T-cell (primary cell): ENCODE measurements at places on chromosomes 6 and 20. TPM values are rescaled to one million over a fixed set of nuclear protein-coding genes. Genes with fewer than 3 reads are reported as not detected.

Gene DTNBP1
- total RNA-seq, result 20.4 TPM

Gene KIAA0408
- 2.2 TPM for total RNA-seq

Gene NCOA7
- 51.6 TPM for total RNA-seq

Gene TMEM217
- 0.22 TPM for total RNA-seq

Gene CTAGE9
- not detected for total RNA-seq

Gene RIPPLY2
- not detected for total RNA-seq

Gene MDFI
- total RNA-seq, result not detected

Gene ESR1
- total RNA-seq, result 7.3 TPM

Gene TBXT
- not detected for total RNA-seq

Gene FRS3
- 8.9 TPM for total RNA-seq

- DNase-seq, result no peak
These were observed 5.8 kb upstream of the SGK1 start for GRCh38 chr6:134323698-134324097.

DNA sequence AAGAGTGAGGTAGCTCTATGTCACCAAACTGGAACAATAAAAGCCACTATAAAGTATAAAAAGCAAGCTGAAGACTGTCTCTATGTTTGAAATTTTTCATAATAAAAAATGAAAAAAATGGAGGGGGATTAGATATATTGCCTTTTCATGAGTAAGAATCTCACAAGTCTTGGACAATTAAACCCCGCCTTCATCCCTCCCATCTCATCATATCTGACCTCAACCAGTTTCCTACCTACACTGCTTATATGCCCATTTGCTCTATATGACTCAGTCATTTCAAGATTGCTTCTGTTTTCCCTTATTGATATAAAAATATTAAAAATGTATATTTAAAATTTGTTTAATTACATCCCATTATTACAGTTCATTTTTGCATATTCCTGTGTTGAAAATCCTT is 2.9 kb upstream of the TRIM39 start:
- DNase-seq, result no peak

- no peak for DNase-seq
These were observed 28.5 kb upstream of the SCUBE3 start for GRCh38 chr6:35185302-35185681.

- no peak for DNase-seq
These were observed 51.7 kb upstream of the TBX18 start for GRCh38 chr6:84815896-84816735.

DNA sequence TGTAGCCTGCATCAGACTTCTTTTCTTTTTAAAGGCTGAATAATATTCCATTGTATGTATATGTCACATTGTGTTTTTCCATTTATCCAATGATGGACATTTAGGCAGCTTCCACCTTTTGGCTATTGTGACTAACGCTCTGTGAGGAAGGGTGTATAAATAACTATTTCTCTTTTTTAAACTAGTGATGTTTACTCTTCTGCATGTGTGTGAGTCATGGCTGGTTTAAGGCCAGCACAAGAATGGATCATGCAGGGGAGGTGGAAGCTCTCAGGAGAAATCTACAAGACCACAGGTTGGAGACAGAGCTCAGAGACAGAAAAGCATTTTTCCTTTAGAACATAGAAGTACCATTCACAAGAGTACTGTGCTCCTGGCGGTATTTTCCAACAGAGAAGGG is 307.2 kb downstream of the SOX4 start:
- DNase-seq, result no peak

GRCh38 chr6:146881228-146882181 is 282.7 kb downstream of the ADGB start:
- no peak for DNase-seq

DNA sequence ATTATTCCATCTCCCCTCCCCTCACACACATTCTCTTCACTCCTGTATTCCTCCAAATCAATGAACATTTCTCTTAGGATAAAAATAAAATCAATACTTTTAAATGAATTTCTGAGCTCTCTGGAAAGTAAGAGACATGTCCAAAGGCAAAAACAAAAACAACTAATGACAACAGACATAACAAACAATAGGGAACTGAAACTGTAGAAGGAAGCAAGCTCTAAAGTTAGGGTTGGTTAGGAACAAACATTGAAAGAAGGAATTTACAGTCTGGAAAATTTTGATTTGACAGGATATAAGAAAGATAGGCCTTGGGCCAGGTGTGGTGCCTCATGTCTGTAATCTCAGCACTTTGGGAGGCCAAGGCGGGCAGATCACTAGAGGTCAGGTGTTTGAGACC is 17.5 kb upstream of the MYCT1 start:
- no peak for DNase-seq

DNA sequence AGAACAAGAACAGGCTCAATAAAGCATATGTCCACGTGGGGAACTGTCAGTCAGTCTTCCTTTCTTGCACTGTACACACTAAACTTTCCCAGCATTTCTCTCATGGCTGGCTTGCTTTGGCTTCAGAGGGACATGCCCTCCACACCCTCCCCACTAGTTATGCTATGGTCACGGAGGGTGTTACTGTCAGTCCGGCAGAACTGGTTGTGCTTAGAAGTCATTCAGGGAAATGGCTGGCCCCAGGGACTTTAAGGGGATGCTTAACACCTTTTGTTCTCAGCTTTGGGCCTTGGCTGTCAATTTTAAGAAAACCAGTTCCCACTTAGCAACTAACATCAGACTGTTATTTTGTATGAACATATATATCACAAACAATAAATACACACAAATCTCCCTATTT is 55.1 kb downstream of the ELOVL5 start:
- DNase-seq, result no peak

GRCh38 chr20:8413691-8414090 is 281.6 kb downstream of the PLCB1 start:
- DNase-seq, result no peak

DNA sequence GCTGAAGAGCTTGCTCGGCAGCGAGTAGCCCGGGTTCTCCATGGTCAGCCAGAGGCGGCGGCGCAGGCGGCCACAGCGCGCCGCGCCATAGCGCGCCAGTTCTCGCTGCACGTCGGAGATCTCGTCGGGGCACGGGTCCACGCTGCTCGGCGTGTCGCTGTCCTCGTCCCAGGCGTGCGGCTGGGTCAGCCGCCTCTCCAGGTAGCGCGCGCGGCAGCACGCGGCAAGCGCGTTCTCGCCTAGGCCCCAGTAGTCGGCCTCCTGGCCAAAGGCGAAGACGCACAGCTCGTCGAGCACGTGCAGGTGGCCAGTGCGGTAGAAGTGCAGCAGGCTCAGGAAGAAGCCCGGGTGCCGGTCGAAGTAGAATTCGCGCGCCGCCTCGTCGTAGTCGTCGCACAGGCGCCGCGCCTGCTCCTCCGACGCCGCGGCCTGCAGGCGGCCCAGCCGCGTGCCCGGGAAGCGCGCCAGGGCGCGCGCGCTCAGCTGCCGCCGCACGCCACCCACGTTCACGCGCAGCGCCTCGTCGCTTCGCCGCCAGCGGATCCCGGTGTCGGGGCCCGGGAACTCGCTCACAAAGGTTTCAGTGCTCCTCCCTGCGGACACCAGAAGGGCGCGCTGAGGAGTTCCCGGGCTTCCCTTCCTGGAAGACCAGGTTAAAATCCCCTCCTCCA is 2.7 kb downstream of the KCNS1 start:
- no peak for DNase-seq

DNA sequence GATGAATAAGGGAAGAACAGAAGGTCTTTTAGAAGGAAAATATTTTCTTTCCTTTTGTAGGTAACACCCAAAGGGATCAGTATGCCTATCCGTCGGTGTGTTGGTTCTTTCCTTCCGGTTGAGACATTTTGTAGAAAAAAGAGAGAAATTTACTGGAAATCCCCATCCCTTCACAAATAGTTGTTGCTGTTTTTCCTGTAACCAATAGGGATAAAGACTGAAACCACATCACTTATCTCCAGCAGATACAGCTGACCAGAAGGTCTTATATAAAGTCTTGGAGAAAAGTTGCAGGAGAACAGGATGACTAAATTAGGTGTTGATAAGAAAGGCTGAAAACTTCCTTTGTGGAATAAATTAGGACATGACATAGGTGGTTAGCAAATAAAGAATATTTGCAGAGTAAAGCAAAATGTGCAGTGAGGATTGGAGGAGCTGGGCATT is 14.8 kb upstream of the HLA-DRB1 start:
- DNase-seq, result no peak

GRCh38 chr6:3804964-3805363 is 44.2 kb upstream of the FAM50B start:
- DNase-seq, result no peak

GRCh38 chr6:53639520-53639919 is 26.0 kb downstream of the KLHL31 start:
- DNase-seq, result no peak

GRCh38 chr6:143098054-143098671 is 37.5 kb downstream of the AIG1 start:
- no peak for DNase-seq

- no peak for DNase-seq
These were observed 144.7 kb downstream of the TASP1 start for GRCh38 chr20:13494019-13494418.

GRCh38 chr6:166653639-166653941 is 26.5 kb upstream of the RPS6KA2 start:
- DNase-seq, result no peak

DNA sequence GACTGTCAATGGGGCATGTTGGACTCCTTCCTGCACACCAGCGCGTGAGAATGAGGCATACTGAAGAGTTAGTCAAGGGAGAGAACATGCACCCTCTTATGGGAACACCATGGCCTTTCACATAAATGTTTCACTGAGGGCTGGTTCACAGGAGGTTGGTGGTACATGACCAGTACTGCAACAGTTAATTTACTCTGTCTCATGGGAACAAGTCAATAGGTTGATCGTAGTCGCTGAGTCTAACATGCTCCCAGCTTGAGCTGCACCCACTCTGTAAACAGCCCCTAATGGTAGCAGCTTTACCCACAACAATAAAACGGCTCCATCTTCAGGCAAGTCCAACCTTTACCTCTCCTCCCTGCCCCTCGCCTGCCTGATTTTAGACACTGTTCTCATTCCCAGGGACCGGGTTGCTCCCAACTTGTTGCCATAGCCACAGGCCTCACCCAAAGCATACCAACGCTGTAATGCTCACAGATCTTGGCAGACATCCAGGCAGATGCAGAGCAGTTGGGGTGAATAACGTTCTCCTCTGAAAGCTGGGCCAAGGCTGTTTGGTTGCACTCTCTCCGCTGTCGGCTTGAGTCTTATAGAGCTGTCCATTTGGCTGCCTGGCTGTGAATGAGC is 111.3 kb downstream of the LY86 start:
- no peak for DNase-seq

- no peak for DNase-seq
These were observed 16.2 kb downstream of the DNAJC5 start for GRCh38 chr20:63911176-63911575.

GRCh38 chr20:1299522-1299921 is 29.4 kb downstream of the SDCBP2 start:
- DNase-seq, result no peak

DNA sequence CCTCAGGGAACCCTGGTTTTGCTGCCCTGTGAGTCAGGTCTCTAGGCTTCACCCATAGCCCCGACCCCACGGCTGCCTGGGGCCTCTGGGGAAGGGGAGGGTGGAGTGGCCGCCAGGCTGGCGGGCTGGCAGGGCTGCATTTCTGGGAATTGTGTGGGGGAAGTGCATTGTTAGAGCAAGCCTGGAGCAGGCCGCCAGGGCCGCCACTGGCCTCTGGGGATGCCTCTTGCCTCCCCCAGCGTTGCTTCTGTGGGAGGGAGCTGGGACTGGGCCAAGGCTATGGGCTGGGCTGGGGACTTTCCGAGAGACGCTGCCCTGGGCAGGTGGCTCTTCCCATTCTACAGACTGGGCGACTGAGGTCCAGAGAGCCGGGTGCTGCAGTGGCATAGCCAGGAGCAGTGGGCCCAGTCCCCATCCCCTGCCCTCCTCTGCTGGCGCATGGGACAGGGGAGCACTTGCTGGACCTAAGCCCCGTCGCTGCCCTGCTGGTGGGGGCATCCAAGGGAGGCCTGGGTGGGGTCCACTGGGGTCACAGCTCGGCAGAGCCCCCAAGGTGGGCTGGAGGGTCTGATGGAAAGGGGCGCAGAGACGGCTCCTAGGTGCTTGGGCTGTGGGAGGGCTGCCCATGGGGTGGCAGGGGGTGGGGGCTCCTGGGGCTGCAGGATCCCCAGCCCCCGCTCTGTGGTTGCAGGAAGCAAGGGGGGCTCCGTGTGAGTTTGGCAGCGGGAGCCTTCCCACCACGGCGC is 6.6 kb upstream of the SOX18 start:
- DNase-seq, result no peak
